Kidney capillary endothelial cell (primary cell): ENCODE measurements at places on chromosomes 13 and 19.

DNA sequence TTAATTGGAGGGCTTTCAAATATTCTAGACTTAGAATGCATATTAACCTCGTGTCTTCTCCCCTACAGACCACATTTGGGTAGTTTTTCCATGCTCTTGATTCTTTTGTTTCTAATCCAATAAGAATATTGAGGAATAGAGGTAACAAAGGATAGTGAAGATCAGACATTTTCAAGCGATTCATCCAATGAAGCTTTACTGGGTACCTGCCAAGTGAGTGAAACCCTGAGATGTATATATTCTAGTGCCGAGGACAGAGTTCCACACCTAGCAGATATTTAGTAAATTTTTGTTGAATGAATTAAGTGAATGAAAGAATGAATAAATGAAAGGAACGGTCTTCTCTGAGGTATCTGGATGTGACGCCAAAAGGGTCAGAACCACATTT lies 442 bp upstream of the RFC3 start:
- DNase-seq, result no peak

DNA sequence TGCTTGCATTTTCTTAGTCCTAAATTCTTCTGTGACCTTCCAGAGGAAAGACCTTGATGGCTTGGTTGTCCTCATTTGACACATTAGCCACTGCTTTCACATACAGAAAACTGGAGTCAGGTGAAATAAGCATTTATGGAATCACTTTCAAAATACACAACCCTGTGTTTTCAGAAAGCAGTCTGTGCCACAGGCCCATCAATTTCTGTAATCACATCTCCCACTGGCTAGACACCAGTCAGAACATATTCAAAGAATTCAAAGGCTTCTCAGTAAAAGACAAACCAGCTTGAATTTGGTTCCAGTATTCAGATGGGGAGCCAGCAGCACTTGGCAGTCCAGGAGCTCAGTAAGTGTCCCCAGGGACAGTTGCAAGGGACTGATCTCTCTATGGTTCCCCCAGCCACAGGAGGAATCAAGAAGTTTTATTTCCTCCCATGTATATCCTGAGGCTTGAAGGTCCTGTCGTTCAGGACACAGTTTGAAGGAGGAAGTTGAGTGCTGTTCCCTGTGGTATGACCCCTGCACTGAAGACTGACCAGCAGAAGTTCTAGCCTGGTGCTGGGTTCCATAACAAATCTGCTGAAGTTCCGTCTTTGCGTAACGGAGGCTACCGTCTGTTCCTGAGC lies 214.3 kb downstream of the FOXO1 start:
- no peak for DNase-seq

- DNase-seq, result no peak
Observed at GRCh38 chr19:31616031-31616430, 266.8 kb upstream of the TSHZ3 start.

DNA sequence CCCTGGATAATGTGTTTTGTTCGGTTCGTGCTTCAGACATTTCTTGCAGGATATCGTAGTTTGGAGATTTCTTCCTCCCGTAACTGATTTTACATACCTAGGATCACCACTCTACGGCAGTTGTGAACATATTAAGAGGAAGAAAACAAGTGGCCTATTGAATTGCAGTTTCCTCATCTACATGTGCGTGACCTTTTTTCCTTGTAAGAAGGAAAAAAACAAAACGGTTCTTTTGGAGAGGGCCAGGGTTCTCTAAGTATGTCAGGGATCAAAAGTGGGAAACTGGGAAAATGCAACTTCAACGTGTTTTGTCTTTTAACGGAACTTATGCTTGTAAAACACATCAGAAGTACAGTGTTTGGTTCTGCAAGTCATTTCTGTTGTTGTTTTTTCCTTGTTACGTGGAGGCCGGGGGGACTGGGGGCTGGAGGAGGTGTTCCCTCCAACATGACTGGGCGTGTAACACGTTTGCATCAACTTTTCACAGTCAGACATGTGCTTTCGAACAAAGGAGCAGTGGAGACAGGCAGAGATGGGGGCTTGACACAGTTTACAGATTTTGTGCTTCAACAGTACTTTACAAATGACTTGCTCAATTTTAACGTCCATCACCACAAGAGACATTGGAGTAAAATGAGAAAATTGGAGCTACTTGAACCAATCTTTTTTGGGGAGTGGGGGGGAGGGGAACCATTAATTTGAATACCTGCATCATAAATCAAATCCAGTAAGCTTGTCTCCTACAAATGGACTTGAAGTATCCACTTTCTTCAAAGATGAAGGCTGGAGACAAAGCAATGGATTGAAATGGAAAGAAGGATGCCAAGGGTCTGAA lies 3.8 kb downstream of the ZC3H4 start:
- no peak for DNase-seq

DNA sequence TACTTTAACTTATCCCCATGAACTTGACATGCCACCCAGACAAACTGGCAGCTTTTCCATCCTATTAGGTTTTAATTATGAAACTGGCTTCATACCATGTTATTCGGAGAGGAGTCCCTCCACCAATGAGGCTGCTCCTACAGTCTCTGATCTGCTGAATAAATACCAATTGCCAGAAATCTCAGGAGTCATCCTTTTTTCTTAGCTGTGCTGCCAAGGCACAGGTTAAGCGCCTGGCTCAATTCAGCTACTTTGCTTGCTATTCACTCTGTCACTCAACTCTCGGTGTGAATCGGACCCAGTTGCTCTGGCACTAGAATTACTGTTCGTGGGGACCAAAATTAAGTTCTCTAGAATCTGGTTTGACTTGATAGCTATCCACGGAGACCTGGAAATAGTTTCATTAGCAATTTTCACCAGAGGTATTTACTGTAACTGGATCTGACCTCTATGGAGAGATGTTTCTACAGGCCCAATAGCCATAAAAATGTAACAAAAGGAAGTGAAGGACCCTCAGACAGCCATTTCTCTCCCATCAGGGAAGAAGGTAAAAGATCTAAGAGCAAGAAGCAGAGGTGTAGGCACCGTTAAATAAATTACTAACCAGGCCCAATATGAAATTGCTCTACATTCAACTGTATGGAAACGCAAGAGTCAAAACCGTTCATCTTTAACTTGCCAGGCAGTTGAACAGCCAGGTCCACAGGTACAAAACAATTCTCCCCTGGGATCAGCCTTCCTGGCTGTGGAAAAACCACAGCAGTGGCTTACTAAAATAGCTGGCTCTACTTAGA lies 5.4 kb downstream of the ZC3H4 start:
- no peak for DNase-seq

DNA sequence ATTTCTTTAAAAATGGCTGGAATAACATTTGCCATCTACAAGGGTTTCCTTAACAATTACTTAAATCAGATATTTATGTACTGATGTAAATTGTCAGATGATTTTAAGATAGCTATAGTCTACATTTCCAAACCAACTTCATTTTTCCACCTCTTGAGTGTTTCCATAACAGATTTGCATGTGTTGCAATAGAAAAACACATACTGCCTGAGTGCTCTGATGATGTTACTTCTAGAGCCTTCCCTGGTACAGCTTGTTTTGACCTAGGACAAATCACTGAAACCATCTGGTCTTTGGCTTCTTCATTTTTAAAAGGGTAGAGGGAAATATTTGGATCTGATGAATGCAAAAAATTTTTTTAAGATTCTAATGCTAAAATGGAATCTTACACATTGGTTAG lies 245.9 kb downstream of the PCDH9 start:
- no peak for DNase-seq

DNA sequence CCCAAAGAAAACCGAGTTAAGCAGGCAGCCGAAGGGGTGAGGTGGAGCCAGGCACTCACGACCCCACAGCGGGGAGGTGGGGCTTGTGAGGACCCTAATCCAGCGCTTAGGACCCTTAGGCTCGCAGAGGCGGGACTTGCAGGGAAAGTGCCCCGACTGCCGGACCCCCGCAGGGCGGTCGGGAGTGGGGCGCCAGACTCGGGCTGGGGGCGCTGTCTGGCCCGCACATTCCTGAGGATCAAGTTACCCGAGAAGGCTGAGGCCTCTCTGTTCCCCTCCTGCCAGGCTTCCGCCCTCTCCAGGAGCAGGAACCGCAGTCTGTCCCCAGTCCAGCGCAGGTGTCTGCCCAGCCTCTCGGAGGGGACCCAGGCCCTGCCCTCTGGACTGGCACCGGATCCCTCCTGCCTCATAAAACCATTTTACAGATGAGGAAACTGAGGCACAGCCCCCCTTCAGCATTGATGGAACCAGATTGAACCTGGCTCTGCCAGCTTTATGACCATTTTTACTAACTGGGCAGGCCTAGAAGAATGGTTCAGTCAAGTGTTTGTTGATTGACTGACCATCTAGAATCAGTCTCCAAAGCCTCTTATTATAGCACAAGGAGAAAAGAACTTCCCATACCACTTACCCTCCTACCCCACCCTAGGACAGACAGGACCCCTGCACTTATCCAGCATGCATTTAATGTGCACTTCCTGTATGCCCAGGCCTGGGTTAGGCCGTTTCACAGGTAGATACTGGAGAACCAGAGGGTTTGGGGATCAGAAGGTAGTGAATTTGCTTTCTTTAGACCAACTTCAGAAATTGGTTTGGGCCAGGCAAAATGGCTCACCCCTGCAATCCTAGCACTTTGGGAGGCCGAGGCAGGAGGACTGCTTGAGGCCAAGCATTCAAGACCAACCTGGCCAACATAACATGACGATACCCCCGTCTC lies 6.7 kb upstream of the JUND start:
- no peak for DNase-seq

DNA sequence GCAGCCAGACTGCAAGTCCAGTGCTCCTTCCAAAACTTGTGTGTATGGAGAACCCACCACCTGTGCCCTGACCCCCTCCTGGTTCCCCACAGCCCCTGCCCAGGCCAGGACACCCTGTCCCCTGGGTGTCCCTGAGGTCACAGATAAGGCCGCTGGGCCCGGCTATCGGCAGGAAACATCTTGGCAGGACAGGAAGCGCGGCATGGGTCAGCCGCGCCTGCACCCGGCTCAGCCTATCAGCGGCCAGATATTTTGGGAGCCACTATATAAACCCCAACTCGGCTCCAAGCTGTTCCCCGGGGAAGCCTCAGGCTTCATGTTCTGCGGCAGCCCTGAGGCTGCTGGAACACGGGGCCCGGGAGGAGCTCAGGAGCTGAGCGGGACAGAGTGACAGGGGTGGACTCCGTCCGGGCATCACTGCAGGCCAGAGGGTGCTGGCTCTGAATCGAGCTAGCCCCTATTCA lies 60.8 kb downstream of the AP1M1 start:
- DNase-seq, result peak; percentile 92

DNA sequence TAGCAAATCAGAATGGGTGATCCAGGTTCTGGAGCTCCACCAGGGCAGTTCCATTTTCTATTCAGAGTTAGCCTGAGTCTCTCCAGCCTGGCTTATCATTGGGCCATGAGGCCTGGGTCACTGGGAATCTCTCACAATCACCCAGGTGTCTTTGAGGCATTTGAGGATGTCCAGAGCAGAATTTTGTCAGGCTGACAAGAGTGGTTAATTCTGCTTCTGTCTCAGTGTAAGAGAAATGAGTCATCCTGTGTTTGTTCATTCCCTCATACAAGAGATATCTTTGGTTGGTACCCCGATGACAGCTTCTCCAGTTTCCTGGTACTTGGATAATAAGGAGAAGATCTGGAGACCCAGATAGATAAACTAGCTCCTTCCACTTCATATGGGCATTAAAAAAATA lies 10.4 kb downstream of the ZNF93 start:
- no peak for DNase-seq

GRCh38 chr13:30776661-30777060 lies 41.3 kb downstream of the ALOX5AP start:
- DNase-seq, result no peak

DNA sequence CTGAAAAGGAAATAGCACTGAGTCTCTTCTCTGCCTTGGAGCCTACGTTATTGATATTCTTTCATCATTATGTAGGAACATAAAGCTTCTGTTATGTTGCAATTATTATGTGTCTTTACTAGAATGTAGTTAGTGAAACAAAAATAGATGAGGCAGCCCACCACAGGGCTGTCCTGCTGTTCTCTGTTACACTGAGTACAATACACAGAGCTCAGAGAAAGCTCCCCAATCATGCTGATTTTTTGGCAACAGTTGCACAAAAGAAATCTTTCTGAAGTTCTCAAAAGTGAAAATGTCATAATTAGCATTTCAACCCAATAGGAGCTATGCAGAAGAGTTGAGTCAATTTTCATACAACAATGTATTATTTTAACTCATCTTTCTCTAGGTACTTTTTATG lies 119.5 kb downstream of the EFNB2 start:
- no peak for DNase-seq

DNA sequence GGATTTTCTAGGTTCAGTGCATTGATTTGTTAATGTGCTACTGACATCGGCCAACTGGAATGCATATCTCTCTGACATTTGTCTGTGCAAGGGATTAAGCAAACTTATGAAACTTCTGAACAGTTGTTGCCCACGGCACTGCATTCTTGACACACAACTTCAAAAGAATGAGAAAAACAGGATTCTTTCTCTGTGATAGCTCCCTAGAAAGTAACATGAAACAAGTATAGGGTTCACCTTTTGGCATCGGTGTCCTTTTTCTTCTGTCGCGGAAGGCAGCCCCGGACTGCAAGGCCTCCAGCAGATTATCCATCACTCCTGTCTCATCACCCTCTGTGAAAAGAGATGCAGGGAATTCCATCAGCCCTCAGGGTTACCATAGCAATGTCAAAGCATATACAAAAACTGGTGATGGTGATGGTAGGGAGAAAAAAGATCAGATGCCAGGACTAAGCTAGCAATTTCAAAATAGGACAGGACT lies 389.2 kb downstream of the DIAPH3 start:
- no peak for DNase-seq

- DNase-seq, result peak; percentile 7
Observed at GRCh38 chr13:22173610-22174009, 502.7 kb downstream of the FGF9 start.

DNA sequence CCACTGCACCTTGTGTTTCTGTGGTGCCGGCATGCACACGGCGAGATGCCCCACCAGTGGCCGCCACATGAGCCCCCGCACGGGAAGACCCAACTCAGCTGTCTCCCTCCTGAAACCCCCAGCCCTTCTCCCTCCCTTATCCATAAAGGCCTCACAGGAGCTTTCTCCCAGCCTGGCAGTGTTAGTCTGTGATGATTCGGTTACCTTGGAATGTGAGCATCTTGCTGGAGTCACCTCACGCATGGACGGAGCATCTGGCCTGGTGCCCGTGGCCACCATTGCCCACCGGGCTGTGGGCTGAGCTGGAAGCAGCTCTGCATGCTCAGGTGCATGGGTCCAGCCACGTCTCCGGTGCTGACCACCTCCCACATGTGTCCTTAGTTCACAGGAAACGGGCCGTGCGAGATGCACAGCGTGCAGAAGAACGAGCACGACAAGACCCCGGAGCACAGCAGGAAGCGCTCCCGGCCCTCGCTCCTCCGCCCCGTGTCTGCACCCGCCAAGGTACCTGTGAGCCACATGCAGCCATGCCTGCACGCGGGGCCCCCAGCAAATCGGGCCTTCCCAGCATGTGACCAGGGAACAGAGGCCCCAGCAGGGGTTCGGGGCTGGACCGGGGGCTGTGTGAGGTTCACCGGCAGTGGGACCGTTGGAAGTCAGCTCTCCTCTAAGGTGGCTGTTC lies 22.0 kb downstream of the SIN3B start:
- no peak for DNase-seq
